ENCODE measurements at places on chromosomes 16 and 17.

DNA sequence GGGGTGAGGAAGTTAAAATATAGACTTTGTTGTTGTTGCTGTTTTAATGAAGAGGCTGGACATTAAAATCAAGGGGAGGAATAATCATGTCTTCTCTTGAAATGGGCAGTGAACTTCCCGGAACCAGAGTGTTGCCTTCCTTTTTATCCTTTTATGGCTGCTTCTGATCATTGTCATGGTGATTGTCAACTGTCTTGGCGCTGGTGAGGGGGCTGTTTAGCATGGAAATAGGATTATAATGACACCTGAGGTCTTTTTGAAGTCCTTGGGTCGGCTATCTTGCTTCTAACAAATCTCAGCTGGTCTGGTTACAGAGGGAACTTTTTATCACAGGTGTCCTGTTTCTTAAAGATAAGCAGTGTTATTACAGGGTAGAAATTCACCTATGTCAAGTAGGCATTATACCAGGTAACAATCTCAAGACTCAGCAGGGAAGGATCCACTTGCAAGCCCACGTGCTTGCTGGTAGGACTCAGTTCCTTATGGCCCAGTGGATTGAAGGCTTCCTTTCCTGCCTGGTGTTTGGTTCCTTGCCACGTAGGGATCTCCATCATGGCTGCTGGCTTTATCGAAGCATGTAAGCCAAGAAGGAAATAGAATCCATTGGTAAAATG lies 349.3 kb downstream of the WWOX start:
- DNase-seq, result no peak

- no peak for DNase-seq
These were observed 37.6 kb upstream of the PIRT start for GRCh38 chr17:10875430-10875851.

GRCh38 chr16:48165961-48166578 lies 10.3 kb upstream of the ABCC12 start:
- DNase-seq, result no peak

DNA sequence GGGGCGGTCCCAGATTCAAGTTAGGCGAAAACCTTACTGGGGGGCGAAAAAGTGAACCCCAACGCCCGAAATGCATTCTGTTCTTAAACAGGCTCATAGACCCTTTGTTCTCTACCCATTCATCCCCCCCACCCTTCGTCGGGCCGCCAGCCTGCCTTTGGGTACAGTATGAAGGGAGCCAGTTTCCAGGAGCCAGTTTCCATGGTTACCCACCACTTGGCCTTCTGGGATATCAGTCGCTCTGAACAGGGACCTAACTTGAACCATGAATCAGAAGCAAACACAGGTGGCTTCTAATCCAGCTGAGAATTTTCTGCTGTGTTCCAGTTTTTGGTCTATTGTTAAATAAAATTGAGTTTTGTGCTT lies 532 bp downstream of the DHX40 start:
- no peak for DNase-seq

- no peak for DNase-seq
These were observed 1.9 kb upstream of the LCMT1 start for GRCh38 chr16:25109643-25110042.

DNA sequence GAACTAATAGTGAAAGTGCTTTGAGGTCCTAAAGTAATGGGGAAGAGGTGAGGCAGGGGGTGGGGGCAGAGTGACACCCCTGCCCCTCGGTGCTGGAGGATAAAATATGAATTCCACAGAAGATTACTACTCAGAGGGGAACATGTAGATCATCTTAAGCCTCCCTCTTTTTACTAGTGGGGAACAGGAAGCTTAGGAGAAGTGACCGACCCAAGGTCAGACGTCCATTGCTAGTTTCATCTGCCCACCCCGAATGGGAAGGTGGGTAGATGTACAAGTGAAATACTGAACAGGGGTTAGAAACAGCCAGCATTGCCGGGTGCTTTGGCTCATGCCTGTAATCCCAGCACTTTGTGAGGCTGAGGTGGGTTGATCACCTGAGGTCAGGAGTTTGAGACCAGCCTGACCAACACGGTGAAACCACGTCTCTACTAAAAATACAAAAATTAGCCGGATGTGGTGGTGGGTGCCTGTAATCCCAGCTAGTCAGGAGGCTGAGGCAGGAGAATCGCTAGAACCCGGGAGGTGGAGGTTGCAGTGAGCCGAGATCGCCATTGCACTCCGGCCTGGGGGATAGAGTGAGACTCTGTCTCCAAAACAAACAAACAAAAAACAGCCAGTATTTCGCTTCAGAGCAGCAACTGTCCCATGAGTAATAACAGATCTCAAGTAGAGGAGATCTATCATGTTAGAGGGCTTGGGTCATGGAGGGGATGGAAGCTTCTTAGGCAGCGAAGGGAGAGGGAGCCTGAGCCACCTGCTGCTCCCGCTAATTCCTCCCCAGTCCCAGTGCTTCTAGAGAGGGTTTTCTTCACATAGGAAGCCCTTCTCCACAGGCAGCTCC lies 1.2 kb upstream of the NR1D1 start:
- DNase-seq, result no peak

GRCh38 chr17:7931709-7932482 lies at the start of the genes CNTROB and TRAPPC1:
TSS of gene CNTROB (plus strand) at chr17:7932206. CDS start at chr17:7933080, 874 bp downstream.
TSS of gene TRAPPC1 (minus strand) at chr17:7931946. CDS start at chr17:7931829, 117 bp downstream.
- DNase-seq, result peak; percentile 90

- no peak for DNase-seq
These were observed 31.2 kb downstream of the LYRM9 start for GRCh38 chr17:27862004-27862403.

- DNase-seq, result no peak
These were observed 500 bp downstream of the MAF start for GRCh38 chr16:79599837-79600637.

DNA sequence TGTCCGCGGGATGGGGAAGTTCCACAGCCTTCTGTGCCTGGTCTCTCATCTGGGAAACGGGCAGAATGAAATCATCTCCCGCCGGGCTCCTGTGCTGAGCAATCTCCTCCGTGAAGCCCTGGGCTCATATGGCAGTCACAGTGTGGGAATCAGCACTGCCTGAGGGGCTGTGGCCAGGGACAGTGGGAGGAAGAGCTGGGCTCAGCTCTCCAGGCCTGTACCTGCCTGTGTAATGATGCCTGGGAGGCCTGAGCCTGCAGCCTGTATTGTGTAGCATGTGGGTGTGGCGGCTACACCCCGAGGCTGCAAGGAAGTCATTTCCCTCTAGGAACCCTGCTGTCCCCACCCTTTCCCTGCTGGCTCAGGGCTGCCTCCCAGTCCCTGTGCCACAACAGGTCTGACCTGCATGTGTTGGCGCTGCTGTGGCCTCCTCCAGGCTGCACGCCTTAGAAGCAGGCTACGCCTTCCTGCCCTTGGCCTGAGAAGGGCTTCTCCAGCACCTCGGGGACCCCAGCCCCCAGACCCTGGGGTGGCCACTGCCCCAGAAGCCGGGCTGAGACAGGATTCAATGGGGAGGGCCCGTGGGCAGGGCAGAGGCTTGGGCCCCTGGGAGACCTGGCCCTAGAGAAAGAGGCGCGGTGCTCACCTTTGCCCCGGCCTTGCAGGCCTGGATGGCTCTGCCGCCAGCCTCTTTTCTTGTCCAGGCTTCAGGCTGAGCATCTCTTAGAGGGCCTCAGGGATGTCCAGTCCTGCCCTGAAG lies 2.1 kb downstream of the ITGB4 start:
- no peak for DNase-seq

- DNase-seq, result no peak
These were observed 447.0 kb downstream of the SOX9 start for GRCh38 chr17:72567774-72568173.

DNA sequence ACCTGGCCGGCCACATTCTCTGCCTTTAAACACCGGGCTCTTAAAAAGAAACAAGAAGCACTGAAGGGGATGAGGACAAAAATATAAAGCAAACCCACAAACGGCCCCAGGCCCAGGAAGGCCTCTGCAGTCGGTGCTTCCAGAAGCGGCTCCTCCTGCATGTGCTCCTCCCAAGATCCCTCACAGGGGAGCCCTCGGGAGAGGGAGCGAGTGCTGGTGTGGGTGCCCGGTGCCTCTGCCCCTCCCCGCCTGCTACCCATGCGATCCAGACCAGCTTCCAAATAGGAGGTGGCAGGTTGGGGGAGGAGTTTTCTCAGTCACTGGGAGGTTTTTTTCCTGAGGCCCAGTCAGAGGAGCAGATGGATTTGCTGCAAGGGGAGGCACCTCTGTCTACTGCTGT lies 15.8 kb downstream of the KDM8 start:
- no peak for DNase-seq

GRCh38 chr16:4345836-4346781 lies 5.0 kb downstream of the PAM16 start:
- DNase-seq, result no peak

- no peak for DNase-seq
These were observed 124.6 kb downstream of the IRX5 start for GRCh38 chr16:55055262-55055661.

DNA sequence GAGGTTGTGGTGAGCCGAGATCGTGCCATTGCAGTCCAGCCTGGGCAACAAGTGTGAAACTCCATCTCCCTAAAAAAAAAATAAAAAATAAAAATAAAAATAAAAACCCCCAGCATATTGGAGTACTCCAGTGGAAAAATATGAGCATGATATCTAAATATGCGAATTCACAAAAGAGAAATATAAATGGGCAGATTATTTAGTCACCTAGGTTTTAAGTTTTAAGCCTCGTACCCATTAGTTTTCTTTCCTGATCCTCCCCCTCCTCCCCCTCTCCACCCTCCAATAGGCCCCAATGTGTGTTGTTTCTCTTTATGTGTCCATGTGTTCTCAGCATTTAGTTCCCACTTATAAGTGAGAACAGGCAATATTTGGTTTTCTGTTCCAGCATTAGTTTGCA lies 62.3 kb downstream of the GP2 start:
- no peak for DNase-seq

Data from cortex of kidney (tissue), 1 donor.